Uterus (tissue), 4 donors: ENCODE measurements at places on chromosomes 12 and 14. TPM values are rescaled to one million over a fixed set of nuclear protein-coding genes. Genes with fewer than 3 reads are reported as not detected.

DNA sequence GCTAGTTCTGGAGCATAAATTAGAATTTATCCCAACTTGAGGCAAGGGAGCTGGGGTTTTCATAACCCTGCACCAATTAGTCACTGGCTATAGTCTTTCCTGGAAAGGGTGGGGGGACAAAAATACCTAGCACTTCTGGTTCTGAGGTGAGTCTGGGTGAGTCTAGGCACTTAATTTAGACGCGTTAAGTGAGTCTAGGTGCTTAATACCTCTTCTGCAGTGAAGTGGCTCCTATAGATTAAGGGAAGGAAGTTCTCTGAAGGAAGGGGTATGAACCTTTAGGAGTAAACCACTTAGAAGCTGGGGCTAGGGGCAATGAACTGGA lies 251.7 kb downstream of the EFCAB11 start:
- no peak overlapping the region for H3K4me3 ChIP-seq
- H3K36me3 ChIP-seq: no peaks in the 10 kb centered on the region
- H3K27ac ChIP-seq: peak overlapping the region; percentile 74
- H3K27me3 ChIP-seq: no peaks in the 10 kb centered on the region
- no peak for DNase-seq

Gene IFNG-AS1
- not detected for total RNA-seq

DNA sequence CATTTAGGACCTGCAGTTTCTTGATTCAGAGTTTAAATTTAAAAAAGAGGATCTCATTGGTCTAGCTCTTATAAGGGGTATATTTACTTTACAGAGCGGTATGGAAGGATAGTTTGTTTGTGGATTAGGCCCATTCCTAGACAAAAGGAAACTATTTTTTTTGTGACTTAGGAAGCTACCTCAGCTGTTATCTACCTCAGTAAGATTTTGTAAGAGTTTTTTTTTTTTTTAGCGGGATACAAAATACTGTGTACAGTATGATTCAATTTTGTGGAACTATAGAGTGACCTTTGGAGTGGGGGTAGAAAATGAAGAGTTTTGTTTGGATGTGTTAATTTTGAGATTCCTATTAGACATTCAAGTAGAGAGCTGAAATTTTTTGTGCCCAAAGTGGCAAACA lies 104.6 kb upstream of the ATF1 start:
- H3K27ac ChIP-seq: no peak overlapping the region
- H3K36me3 ChIP-seq: no peaks in the 10 kb centered on the region
- H3K27me3 ChIP-seq: no peaks in the 10 kb centered on the region
- DNase-seq: no peak
- H3K4me3 ChIP-seq: no peak overlapping the region
- no peaks in the 10 kb centered on the region for H3K4me1 ChIP-seq

- H3K27ac ChIP-seq: peak overlapping the region; percentile 44
- no peaks in the 10 kb centered on the region for H3K4me1 ChIP-seq
- H3K36me3 ChIP-seq: no peaks in the 10 kb centered on the region
- no peaks in the 10 kb centered on the region for H3K27me3 ChIP-seq
- DNase-seq: no peak
Measured at GRCh38 chr14:22887990-22888378, 5.0 kb downstream of the REM2 start.

Gene LRRC10
- total RNA-seq: not detected

GRCh38 chr12:65825183-65825506 lies 862 bp downstream of the HMGA2 start:
- no peak overlapping the region for H3K27ac ChIP-seq
- peak overlapping the region; percentile 27 for H3K4me3 ChIP-seq
- peaks cover 24% of the 10 kb centered on the region for H3K27me3 ChIP-seq

DNA sequence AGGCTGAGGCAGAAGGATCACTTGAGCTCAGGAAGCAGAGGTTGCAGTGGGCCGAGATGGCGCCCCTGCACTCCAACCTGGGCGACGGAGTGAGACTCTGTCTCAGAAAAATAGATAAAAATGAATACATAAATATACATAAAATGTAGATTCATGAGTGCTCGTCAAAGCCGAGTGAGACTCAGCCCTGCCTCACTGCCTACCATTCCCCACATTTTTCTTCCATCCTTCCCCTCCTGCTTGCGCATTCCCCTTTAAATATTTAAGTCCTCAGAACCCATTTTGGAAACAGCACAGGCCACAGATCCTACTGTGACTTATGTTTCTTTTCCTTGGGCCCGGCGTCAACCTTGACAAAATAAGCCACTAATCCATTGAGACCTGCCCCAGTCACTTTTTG lies 31.9 kb upstream of the AACS start:
- no peak overlapping the region for H3K4me3 ChIP-seq
- no peaks in the 10 kb centered on the region for H3K27me3 ChIP-seq
- H3K36me3 ChIP-seq: no peaks in the 10 kb centered on the region
- H3K4me1 ChIP-seq: no peaks in the 10 kb centered on the region
- DNase-seq: no peak

GRCh38 chr12:52020539-52021336 lies 14.0 kb downstream of the TAMALIN start:
- no peak for DNase-seq
- no peaks in the 10 kb centered on the region for H3K36me3 ChIP-seq
- no peak overlapping the region for H3K4me3 ChIP-seq

DNA sequence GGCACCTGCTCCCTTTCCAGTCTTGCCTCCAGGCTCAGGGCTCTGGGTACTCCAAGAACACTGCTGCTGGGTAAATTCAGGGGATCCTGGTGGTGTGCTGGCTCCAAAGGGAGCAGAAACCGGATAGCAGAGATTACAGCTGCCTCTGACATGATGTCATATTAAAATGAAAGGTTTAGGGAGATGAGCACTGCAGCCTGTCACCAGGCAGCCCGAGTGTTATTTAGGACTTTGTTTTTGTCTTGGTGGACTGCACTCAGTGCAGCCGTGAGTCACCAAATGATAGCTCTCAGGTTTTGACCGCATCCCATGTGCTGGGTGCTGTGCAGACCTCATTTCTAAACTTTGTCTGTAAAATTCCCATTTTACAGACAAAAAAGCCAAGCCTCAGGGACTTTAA lies 266.0 kb upstream of the CRY1 start:
- no peak overlapping the region for H3K4me3 ChIP-seq
- H3K27me3 ChIP-seq: no peaks in the 10 kb centered on the region
- no peaks in the 10 kb centered on the region for H3K36me3 ChIP-seq
- no peak for DNase-seq

GRCh38 chr12:122981036-122981471 lies 573 bp downstream of the ARL6IP4 start:
- H3K4me3 ChIP-seq: peak overlapping the region; percentile 99
- H3K27ac ChIP-seq: peak overlapping the region; percentile 77
- H3K27me3 ChIP-seq: no peaks in the 10 kb centered on the region

Gene TEX52
- total RNA-seq: not detected

- DNase-seq: no peak
- H3K27me3 ChIP-seq: no peaks in the 10 kb centered on the region
- no peaks in the 10 kb centered on the region for H3K4me1 ChIP-seq
- H3K4me3 ChIP-seq: no peak overlapping the region
- no peaks in the 10 kb centered on the region for H3K36me3 ChIP-seq
Measured at GRCh38 chr12:72793796-72794195, 521.6 kb downstream of the TRHDE start.

Gene EPYC
- not detected for total RNA-seq

GRCh38 chr14:65879248-65880009 lies 466.9 kb downstream of the FUT8 start:
- no peak for DNase-seq
- H3K27ac ChIP-seq: no peak overlapping the region
- no peaks in the 10 kb centered on the region for H3K27me3 ChIP-seq
- no peaks in the 10 kb centered on the region for H3K4me1 ChIP-seq
- no peaks in the 10 kb centered on the region for H3K36me3 ChIP-seq
- H3K4me3 ChIP-seq: no peak overlapping the region

Gene AVPR1A
- 16.2 TPM for total RNA-seq

GRCh38 chr12:108449478-108449877 lies 65.6 kb upstream of the FICD start:
- no peak overlapping the region for H3K27ac ChIP-seq
- H3K27me3 ChIP-seq: no peaks in the 10 kb centered on the region
- no peaks in the 10 kb centered on the region for H3K4me1 ChIP-seq
- H3K4me3 ChIP-seq: no peak overlapping the region
- H3K36me3 ChIP-seq: no peaks in the 10 kb centered on the region

DNA sequence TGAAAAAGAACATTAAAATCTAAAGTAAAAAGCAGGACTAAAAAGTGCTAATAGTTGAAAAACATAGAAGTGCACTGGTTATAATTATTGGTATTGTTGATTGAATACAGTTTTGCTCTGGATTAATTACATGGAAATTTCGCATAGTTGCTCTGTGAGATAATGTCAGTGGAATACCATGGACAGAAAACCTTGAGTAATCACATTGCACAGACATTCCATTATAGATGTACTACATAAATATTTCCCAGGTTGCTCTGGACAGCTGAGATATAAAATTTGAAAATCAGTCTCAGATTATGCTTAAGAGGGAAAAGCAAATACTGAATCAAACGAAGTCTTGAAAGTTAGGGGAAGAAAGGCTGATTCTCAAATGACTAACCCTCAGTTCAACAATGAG lies 439.3 kb upstream of the FLRT2 start:
- H3K4me3 ChIP-seq: no peak overlapping the region
- no peaks in the 10 kb centered on the region for H3K27me3 ChIP-seq
- no peaks in the 10 kb centered on the region for H3K36me3 ChIP-seq
- DNase-seq: no peak
